ENCODE measurements at places on chromosomes 3 and 15.

DNA sequence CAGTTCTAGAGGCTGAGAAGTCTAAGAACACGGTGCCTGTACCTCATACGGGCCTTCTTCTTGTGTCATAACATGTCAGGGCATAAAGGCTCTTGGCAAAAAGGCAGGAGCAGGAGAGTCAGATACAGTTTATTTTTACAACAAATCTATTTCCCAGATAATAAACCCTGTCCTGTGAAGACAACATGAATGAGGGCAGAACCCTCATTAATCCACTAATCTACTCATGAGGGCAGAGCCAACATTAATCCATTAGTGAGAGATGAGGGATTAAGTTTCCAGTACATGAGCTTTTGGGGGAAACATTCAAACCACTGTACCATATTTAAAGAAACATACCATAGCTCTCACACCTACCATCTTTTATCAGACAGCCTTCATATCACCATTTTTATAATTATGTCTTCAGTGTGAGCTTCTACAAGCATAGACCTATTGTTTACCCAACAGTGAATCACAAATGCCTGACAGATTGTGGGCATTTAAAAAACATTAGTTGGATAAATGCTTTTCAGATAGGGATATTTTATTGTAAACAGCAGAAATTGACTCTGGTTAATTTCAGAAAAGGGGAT lies 645.8 kb downstream of the GRM7 start:
- DNase-seq, result no peak

- no peak for DNase-seq
These were observed 22.1 kb upstream of the TRA2B start for GRCh38 chr3:185959609-185960521.

DNA sequence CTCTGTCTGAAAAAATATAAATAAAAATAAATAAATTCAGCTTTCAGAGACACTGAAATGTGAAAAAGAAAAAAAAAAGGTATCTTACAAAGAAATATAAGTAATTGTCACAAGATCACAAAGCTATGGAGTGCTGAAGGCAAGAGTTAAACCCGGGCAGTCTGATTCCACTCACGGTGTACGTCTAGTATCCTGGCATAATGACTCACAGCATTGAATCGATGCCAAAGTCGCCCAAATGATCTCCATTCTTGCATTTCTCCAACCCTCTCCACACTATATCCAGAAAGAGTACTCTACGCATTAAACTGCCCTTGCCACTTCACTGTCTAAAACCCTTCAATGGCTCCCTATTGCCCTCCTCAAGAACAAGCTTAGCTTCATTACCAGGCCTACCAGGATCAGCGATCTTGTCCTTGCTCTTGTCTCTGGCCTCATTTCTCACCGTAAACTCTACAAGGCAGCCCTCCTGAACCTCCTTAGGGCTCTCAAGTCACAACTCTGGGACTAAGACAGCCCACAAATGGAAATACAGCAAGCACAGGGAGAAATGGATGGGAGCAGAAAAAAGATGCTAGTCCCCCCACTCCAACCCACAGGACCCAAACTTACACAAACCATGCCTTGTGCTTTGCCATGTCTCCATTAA lies 7.7 kb downstream of the SUCLG2 start:
- DNase-seq, result no peak

GRCh38 chr3:87088993-87089841 lies 98.3 kb upstream of the VGLL3 start:
- no peak for DNase-seq

DNA sequence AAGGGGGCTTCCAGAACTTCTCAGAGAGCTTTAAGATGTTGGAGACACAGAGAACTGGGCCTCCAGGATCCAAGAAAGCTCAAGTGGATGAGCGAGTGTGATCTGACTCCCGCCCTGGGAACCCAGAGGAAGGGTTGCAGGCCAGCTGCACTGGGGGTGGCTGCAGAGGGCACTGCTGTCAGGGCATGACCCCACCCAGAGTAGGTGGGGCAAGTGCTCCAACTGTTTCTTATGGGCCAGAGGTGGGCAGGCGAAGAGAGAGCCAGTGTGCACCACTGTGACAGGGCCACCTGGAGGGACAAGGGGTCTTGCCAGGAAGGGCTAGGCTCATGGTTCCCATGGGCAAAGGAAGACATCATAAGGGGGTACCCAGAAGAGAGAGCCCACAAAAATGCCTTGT lies 48.8 kb downstream of the EXOG start:
- no peak for DNase-seq

DNA sequence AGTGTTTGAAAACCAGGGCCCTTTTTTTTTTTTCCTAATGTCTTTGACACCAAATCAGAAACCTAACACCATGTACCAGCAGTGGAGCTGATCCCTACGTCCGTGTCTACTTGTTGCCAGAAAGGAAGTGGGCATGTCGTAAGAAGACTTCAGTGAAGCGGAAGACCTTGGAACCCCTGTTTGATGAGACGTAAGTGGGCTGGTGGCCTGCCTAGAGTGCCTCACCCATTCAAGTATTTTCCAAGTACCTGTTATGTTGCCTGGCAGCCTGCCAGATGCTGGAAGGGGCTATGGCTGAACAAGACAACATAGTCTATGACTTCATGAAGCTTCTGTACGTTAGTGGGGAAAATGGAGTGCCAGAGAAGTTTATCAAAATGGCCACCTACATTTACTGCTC lies 39.7 kb downstream of the ESYT3 start:
- no peak for DNase-seq

GRCh38 chr3:66854601-66855151 lies 143.4 kb upstream of the KBTBD8 start:
- no peak for DNase-seq
